ENCODE measurements at places on chromosomes 6 and 20. TPM values are rescaled to one million over a fixed set of nuclear protein-coding genes. Genes with fewer than 3 reads are reported as not detected.

The RNF217 gene
- total RNA-seq, result 52.5 TPM

The TRERF1 gene
- total RNA-seq, result 1.7 TPM

The FRS3 gene
- total RNA-seq, result 0.34 TPM

The GSS gene
- total RNA-seq, result 86.6 TPM

The KCNQ5 gene
- total RNA-seq, result 3.0 TPM

The OR2B6 gene
- total RNA-seq, result not detected

The FILIP1 gene
- total RNA-seq, result under 0.01 TPM

The FANCE gene
- total RNA-seq, result 49.6 TPM

The CUTA gene
- total RNA-seq, result 62.1 TPM

The FAM162B gene
- not detected for total RNA-seq

The RFX6 gene
- total RNA-seq, result not detected

The CRISP2 gene
- total RNA-seq, result not detected

The JPH2 gene
- 0.68 TPM for total RNA-seq

The ITPR3 gene
- total RNA-seq, result 271 TPM

The OOEP gene
- total RNA-seq, result 0.14 TPM

The SIRPD gene
- not detected for total RNA-seq

The CD93 gene
- under 0.01 TPM for total RNA-seq

The PIGU gene
- 6.2 TPM for total RNA-seq

The ARFGAP1 gene
- 45.1 TPM for total RNA-seq

The PARD6B gene
- 14.8 TPM for total RNA-seq

The IL17A gene
- total RNA-seq, result not detected

The GGTLC1 gene
- not detected for total RNA-seq

The KIF13A gene
- total RNA-seq, result 71.7 TPM

The ULBP3 gene
- total RNA-seq, result 9.8 TPM

The CST8 gene
- not detected for total RNA-seq

The DLL1 gene
- total RNA-seq, result 6.1 TPM

The RAB44 gene
- total RNA-seq, result under 0.01 TPM

The SOX4 gene
- total RNA-seq, result 81.7 TPM

The COX4I2 gene
- not detected for total RNA-seq

The CDC25B gene
- total RNA-seq, result 21.9 TPM

The VSTM2L gene
- 1.4 TPM for total RNA-seq

The LGSN gene
- total RNA-seq, result not detected

The NT5DC1 gene
- 2.4 TPM for total RNA-seq

The ASIP gene
- total RNA-seq, result not detected

The TNF gene
- total RNA-seq, result 0.07 TPM

The HDGFL1 gene
- total RNA-seq, result not detected

The PBOV1 gene
- not detected for total RNA-seq

The SLC35D3 gene
- total RNA-seq, result not detected

The LINC00237 gene
- total RNA-seq, result not detected

The SPINT4 gene
- total RNA-seq, result not detected

The NHLRC1 gene
- total RNA-seq, result 2.7 TPM

The E2F1 gene
- 0.36 TPM for total RNA-seq

The BFSP1 gene
- 2.1 TPM for total RNA-seq

The PHACTR3 gene
- total RNA-seq, result 1.9 TPM

The C20orf141 gene
- total RNA-seq, result not detected

The C6orf141 gene
- total RNA-seq, result 22.6 TPM

The SESN1 gene
- total RNA-seq, result 20.5 TPM

The COL12A1 gene
- total RNA-seq, result 34.9 TPM

The COL10A1 gene
- total RNA-seq, result not detected

The MRPL2 gene
- 21.8 TPM for total RNA-seq

The SLC22A7 gene
- total RNA-seq, result not detected

The AKAP12 gene
- 2.1 TPM for total RNA-seq

The PRDM13 gene
- not detected for total RNA-seq

The ZNF831 gene
- total RNA-seq, result not detected

The MC3R gene
- total RNA-seq, result not detected

The ZC2HC1B gene
- total RNA-seq, result not detected

The CDH4 gene
- 8.9 TPM for total RNA-seq

The LPA gene
- not detected for total RNA-seq

The CAGE1 gene
- under 0.01 TPM for total RNA-seq
